ENCODE measurements at places on chromosomes 13 and 19.
A peak's percentile ranks its signal among the peaks of the same experiment; 100 is the strongest.

DNA sequence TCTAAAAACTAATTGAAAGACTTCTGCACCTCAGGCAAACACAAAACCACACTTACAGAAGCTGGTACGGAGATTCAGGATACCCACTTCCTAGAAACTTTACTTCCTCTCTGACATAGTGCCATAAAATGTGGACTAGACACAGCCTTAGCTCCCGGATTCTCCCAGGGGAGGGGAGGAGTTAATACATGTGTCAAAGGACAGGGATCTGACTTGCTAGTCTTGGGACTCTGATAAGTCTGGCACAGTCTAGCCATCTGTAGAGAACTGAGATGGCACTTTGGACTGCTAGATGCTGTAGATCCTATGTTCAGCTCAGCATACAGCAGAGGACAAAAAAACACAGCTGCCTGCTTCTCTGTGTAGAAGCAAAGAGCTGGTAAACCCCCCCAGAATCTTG is 769.8 kb upstream of the MIR17HG start:
- no peak for DNase-seq

GRCh38 chr13:45332036-45332830 is 8.8 kb downstream of the TPT1 start:
- DNase-seq: no peak

DNA sequence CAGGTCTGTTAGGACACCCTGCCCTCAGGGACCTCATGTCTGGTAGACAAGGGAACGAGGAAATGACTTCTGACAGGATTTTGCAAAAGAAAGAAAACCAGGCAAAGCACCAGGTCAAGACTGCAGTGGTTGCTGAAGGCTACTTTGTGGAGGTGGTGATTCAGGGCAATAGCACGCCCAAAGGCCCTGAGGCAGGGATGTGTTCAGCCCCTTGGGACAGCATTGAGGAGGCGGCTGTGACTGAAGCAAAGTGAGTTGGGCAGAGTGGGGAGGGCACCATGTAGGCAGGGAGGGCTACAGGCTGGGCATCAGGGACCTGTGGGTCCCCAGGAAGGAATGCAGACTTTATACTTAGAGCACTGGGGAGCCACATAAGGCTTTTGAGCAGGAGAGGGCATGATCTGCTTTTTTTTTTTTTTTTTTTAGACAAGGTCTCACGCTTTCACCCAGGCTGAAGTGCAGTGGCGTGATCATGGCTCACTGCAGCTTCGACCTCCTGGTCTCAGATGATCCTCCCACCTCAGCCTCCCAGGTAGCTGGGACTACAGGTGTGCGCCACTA is 10.8 kb upstream of the HOMER3 start:
- no peak for DNase-seq

DNA sequence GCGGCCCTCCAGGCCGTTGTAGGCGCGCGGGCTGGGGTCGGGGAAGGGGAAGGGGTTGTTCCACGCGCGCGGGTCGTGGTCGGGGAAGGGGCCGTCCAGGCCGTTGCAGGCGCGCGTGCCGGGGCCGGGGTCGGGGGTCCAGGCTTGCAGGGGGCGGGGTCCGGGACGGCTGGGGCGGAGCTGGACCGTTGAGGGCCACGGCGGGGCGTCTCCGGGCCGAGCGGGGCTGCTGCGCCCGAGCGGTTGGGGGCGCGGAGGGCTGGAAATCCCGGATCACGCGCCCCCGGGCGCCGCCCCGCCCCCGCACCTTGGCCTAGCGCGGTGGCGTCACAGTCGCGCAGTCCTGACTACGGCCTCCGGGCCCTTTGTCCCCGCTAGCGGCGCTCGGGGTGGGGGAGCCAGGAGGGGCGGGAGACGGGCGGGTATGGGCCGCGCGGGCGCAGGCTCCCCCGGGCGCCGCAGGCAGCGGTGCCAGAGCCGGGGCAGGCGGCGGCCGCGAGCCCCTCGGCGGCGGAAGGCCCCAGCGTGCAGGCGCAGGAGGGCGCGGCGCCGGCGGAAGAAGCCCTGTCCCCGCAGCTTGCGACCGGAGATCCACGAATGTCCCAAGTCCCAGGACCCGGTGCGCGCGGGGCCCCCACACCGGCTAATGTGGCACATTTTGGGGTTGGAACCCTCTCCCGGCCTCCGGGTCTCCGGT is 665 bp downstream of the GPX4 start:
- peak; percentile 78 for DNase-seq
